ENCODE measurements at places on chromosomes 13 and 19.

GRCh38 chr19:1783354-1783753, 28.7 kb downstream of the ATP8B3 start:
- no peak for DNase-seq

DNA sequence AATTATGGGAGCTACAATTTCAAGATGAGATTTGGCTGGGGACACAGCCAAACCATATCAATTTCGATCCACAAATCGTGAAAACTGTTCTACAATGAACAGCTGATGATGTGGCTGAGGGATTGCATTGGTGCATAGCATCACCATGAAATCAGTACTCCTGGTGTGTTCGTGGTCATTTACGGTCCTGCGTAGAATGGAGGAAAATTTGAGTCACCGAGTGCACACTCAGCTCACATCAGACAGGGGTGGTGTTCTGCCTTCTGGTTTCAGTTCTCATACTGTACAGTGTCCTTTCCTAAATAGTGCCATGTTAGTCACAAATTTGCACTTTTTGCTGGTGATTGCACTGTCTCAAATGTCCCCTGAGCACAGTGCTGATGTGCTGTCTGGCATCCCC, 39.2 kb downstream of the MYH14 start:
- DNase-seq = no peak

- DNase-seq = no peak
These were observed at the start of gene THSD1 for GRCh38 chr13:52405767-52406494. TSS of gene THSD1 (minus strand) at chr13:52406172. CDS start at chr13:52402600, 3,572 bp downstream.

DNA sequence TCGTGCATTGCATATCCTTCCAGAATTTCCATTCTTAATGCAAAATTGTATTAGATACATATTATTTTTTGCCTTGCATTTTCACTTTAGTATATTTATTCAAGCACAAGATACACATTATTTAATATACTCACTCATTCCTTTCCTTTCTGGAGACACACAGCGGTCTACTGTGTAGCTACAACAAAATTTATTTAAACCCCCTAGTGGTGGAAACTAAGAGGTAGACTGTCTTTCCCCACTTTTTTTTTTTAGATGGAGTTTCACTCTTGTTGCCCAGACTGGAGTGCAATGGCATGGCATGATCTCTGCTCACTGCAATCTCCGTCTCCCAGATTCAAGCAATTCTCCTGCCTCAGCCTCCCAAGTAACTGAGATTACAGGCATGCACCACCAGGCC, 2040.3 kb upstream of the PCDH20 start:
- DNase-seq = no peak

DNA sequence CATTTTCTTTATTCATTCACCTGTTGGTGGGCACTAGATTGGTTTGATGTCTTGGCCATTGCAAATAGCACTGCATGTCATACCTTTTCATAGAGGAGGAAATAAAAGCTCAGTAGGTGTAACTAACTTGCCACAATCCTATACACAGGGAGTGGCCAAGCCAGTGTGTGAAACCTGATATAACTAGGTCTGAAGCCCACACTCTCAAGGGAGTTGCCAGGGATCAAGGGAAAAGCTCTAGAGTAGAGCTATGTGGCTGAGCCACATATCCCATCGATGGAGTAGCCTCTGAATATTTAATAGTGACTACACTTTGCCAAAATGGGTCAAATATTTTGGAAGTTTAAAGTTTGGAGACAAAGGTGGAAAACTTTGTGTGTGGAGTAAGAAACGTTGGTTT, 66.1 kb upstream of the TSHZ3 start:
- DNase-seq = no peak

DNA sequence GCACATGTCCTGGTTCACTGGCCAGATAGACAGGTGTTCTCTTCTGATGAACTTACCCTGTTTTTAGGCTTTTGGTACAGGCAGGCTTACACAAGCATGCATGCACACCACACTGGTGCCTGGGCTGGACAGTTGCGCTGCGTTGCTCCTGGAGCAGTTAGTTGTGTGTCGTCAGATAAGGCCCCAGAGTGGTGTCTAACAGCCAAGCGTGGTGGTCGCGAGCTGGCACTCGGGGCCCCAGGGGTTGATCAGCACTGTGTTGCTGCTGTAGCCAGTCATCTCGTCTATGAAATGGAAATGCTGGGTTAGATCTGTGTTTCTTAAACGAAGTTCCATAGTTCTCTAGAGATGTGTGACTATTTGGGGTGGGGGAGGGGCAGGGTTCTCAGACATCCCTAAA, 24.6 kb upstream of the TEX29 start:
- DNase-seq = no peak

DNA sequence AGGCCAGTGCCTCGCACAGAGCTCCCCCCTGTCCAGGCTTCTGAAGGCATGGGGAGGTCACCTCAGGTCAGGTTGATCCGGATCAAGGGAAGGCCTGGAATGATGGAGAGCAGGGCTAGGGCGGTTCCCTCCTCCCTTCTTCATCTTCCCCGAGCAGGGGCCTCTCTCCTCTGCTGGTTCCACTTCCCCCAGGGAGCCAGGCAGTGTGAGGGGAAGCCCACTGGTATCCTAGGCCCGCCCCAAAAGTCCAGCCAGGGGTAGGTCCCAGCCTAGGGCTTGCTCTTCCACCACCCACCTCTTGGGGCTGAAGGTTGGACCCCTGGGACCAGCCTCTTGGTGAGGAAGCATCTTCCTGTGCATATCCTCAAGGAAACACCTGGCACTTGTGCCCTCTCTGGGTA, 16.4 kb upstream of the PRR19 start:
- DNase-seq = no peak

GRCh38 chr19:3188627-3189596, 3.2 kb downstream of the NCLN start:
- no peak for DNase-seq

DNA sequence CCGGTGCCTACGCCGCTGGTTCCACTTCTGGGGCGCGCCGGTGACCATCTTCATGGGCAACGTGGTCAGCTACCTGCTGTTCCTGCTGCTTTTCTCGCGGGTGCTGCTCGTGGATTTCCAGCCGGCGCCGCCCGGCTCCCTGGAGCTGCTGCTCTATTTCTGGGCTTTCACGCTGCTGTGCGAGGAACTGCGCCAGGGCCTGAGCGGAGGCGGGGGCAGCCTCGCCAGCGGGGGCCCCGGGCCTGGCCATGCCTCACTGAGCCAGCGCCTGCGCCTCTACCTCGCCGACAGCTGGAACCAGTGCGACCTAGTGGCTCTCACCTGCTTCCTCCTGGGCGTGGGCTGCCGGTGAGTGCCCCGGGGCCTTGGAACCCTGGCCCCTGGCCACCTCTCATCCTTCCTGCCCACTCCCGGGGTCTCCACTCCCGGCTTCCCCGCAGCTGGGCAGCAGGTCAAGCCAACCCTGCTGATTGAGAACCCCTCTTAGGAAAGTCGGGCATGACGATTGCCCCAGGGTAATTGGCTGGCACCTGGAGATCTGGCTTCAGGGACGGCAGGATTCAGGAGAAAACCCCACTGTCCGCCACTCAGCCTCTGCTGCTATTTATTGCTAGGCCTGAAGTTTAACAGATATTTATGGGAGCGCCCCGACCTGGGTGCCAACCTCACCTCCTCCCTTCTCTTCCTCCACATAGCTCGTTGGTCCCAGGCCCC, 39.1 kb downstream of the TRPM4 start:
- no peak for DNase-seq

DNA sequence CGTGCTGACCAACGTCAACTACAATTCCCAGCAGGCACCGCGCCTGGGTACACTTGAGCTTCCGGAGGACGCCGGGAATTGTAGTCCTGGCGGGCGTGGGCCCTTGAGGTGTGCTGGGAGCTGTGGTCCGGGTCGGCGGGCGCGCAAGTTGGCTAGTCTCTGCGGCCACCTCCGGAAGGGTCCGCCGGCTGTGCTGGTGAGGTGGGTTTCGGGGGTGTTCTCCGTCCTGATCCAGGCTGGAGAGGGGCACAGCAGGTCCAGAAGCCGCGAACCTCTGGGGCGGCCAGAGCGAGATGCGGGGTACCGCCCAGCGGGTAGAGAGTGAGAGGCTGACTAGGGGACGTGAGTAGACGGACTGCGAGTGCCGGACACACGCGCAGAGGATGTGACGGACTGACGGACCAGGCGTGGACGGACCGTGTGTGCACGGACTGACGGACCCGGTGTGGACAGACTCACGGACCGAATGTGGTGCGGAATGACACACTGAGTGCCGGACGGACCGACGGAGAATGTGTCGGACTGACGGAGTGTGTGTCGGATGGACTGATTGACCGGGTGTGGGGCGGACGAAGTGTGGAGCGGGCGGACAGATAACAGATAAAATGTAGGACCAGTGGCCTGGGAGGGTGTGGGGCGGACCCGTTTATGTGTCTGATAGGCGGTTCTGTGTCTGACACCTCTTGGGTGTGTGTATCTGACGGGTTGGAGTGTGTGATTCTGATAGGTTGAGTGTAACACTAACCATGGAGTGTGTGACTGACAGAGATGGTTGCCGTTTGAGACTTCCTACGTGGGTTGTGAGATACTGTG, at the start of gene ZSCAN22:
Gene ZSCAN22, plus strand, starts transcription at position 81 of the 813 bp plus-strand sequence. CDS start 7,809 bp downstream, outside the sequence.
- peak; percentile 81 for DNase-seq

DNA sequence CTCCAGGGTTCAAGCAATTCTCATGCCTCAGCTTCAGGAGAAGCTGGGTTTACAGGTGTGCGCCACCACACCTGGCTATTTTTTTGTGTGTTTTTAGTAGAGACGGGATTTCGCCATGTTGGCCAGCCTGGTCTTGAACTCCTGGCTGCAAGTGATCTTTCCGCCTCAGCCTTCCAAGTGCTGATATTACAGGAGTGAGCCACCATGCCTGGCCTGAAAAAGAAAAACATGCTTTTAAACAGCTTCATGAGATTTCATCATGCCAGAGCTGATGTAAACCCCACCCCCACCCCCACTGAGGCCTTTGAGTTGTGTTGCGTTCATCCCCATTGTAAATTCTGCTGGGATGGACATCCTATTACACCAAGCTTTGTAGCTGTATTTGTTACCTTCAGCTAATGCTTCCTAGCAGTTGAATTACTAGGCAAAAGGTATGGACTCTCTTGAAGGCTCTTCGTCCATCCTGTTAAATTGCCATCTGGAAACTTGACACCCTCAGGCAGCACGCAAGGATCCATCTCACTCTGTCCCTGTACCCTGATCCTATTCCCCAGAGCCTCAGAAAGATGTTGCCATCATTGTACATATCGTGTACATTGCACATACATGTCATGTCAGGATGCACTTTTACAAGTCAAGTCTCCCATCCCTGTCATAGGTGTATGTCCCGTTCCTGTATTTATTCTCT, 47.3 kb downstream of the NFIX start:
- DNase-seq = no peak

GRCh38 chr19:20858218-20858617, 64.8 kb upstream of the ZNF85 start:
- DNase-seq = no peak

DNA sequence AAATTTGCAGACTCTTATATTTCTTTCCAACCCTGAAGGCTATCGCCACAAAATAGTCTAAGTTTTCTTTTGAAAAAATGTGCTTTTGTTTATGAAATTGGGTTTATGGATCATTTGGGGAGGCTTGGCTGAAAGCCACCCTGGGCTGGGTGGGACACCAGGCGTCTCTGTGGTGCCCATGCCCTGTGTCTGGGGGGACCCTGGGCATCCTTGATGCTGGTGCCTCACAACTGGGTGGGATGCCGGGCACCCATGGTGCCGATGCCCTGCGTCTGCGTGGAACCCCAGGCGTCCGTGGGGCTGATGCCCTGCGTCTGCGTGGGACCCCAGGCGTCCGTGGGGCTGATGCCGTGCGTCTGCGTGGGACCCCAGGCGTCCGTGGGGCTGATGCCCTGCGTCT, 105.0 kb downstream of the RAB20 start:
- DNase-seq = no peak

All from fibroblast of skin of left biceps (primary cell).